Right kidney (tissue), 9 donors: ENCODE measurements at places on chromosomes 4 and X.
A peak's percentile ranks its signal among the peaks of the same experiment; 100 is the strongest.

GRCh38 chr4:105196523-105197145 is 50.0 kb downstream of the TET2 start:
- no peak for DNase-seq

- DNase-seq: peak; percentile 12
These were observed 48.3 kb downstream of the RAB33B start for GRCh38 chr4:139501927-139502899.

GRCh38 chrX:111360839-111361238 is 51.2 kb downstream of the DCX start:
- DNase-seq: no peak

DNA sequence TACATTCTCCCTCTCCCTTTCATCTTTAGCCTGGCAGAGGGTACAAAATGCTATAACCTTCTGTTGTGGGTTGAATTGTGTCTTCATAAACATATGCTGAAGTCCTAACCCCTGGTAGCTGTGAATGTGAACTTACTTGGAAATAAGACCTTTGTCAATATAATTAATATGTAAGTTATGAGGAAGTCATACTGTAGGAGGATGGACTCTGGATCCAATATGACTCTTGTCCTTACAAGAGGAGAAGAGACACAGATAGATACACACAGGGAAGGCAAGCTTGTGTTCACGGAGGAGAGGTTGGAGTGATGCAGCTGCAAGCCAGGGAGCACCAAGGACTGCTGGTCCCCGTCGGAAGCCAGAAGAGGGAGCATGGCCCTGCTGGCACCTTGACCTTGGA is 94.7 kb downstream of the SLC2A9 start:
- DNase-seq: no peak

DNA sequence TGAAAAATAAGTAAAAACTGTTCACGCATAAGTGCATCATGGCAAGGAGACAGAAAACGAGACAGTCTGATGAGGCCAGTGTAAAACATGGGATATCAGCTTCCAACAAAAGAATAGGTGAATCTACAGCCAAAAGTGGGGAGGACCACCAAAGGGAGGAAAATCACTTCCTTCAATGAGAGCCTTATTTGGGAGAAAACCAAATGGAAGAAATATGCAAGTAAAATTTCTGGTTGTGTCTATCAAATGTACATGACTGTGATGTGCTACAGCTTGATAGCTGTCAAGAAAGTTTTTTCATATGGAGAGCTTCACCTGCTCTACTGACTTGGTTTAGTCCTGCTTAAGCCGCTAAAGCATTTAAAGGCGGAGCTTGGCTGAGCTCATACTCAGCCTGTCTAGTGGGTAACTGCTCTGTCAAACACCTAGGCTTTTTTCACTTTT is 66.2 kb downstream of the MAGEA1 start:
- DNase-seq: peak; percentile 38

GRCh38 chr4:14743601-14744000 is 258.7 kb upstream of the CPEB2 start:
- no peak for DNase-seq

- no peak for DNase-seq
These were observed 34.9 kb upstream of the CLDN24 start for GRCh38 chr4:183356931-183357675.

GRCh38 chr4:156962058-156962358 is 9.6 kb downstream of the PDGFC start:
- DNase-seq: no peak

- DNase-seq: no peak
These were observed 42.4 kb upstream of the GAB1 start for GRCh38 chr4:143294310-143294709.

GRCh38 chrX:26295425-26295824 is 79.5 kb downstream of the MAGEB5 start:
- no peak for DNase-seq

DNA sequence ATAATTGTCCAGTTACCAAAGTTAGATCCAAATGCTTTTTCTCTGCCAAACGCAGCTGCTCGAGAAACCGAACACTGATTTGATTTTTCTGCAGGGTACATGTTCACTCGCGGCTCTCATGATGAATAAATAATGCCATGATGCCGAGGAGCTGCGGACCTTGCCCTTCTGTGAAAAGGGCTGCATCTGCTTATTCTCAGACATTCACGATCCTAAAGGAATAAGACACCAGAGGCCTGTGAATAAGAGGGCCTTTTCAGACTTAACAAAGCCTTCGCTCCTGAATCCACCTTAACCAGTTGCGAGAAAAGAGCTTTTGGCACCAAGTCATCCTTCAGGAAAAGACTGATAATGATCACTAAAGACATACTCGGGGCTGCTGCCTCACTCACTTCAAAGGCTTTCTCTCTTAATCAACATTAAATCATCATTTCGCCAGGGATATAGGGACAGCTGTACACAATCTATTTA is 147.5 kb downstream of the FBXO8 start:
- DNase-seq: no peak

- no peak for DNase-seq
These were observed 88.4 kb downstream of the PPP3CA start for GRCh38 chr4:101258883-101259282.

GRCh38 chrX:155266439-155266838 is 2.1 kb upstream of the RAB39B start:
- DNase-seq: no peak

- no peak for DNase-seq
These were observed 11.7 kb upstream of the MAEA start for GRCh38 chr4:1277667-1278665.

- DNase-seq: no peak
These were observed 6.0 kb downstream of the GALNT7 start for GRCh38 chr4:173174594-173175012.

DNA sequence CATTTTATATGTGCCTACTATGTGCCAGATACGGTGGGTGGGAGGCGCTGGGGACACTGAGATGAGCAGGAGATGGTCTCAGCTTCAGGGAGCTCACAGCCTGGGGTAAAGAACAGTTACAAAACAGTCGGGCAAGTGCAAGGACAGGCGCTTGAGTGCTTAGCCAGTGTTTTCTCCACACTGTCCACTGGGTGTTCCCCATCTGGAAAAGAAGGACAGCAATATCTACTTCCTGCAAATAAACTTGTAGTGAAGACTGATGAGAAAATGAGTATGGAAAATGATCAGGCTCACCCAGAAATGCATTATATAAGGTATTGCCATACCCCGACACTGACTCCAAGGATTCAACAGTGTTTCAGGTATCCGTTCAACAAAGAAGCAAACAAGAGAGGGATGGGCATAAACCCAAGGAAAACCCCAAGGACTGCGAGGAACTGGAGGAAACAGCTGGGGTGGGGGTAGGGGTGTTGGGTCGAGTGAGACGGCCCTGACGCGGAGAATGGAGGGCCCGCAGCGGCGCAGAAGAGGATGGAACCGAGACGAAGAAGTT is 835 bp downstream of the TMEM185A start:
- DNase-seq: no peak

- DNase-seq: no peak
These were observed 120.7 kb downstream of the NEXMIF start for GRCh38 chrX:74804574-74804973.

- no peak for DNase-seq
These were observed 183.4 kb downstream of the KIT start for GRCh38 chr4:54840992-54841768.

DNA sequence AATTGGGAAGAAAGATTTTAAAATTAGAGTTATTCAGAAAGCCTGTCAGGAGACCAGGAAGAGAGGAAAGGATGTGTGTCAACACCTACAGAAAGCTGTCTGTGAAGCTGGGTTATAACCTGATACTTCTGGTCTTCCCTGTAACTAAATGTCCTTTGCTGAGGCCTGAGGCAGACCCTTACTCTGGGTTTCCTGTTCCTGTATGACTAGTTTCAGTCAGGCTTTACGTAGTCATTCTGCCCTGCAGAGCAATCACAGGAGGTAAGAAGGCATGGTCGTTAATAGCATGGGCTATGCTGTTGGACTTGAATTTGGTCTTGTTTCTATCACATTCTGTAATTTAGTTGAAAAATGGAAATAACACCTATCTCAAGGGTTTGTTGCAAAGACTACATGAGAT is 110.5 kb upstream of the IGFBP7 start:
- no peak for DNase-seq
